ENCODE measurements at places on chromosomes 16 and 17.

DNA sequence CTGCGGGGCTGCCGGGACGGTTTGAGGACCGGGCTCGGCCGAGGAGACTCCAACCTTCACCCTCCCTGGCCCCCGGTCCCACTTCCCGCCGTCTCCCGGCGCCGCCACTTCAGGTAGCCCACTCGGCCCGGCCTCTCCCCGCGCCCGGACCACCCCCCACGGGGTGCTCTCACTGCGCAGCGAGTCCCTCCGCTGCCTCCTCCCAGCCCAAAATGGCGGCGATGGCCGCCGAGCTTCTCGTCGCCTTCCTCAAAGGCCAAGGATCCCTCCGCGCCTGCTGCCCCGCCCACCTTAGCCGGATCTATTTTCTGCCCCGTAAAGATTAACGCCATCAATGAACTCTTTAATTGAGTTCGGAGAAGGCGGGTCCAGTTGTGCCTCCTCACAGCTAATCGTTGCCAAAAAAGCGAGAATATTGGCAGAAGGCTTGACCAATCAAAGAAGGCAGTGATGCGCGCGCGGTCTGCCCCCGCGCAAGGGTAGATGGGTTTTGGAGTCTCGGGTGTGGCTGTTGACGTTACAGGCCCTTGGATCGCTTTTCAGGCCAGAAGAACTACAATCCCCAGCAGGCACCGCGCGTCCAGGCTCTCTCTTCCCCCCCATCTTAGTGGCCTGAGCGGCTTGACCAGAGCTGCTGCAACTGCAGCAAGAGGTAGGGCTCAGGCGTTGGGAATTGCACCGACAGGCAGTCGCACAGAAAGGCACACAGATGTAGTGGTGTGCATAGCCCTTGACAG lies at the start of gene HEXIM2:
HEXIM2 (plus strand) TSS at position 588 of the 737 bp plus-strand sequence. CDS start 919 bp downstream, outside the sequence.
- peak; percentile 100 for DNase-seq

GRCh38 chr17:75130632-75131277 lies 787 bp downstream of the NT5C start:
- peak; percentile 69 for DNase-seq

- no peak for DNase-seq
Observed at GRCh38 chr17:64123114-64123513, 6.8 kb downstream of the ERN1 start.

GRCh38 chr16:4578961-4579530 lies 22.9 kb downstream of the C16orf96 start:
- DNase-seq, result no peak

- DNase-seq, result peak; percentile 21
Observed at GRCh38 chr17:51147650-51148049, 5.7 kb upstream of the NME1 start.

DNA sequence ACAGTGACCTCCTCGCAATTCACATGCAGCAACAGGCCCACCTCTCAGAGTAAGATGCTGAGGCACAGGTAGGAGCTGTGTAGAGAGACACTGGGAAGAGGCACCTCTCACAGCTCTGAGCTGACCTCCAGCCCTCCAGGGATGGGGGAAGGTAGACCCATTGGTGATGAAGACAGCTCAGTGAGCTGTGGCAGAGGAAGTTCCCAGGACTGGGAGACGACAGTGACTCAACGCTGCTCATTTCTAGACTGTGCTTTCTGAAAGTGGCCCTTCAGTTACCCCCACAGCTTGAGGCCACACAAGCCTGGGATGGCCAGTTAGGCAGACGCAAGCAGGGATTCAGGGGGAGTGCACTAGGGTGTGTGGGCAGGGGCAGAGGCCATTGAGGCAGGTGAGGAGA lies 2073.2 kb downstream of the TP53TG3F start:
- peak; percentile 30 for DNase-seq

DNA sequence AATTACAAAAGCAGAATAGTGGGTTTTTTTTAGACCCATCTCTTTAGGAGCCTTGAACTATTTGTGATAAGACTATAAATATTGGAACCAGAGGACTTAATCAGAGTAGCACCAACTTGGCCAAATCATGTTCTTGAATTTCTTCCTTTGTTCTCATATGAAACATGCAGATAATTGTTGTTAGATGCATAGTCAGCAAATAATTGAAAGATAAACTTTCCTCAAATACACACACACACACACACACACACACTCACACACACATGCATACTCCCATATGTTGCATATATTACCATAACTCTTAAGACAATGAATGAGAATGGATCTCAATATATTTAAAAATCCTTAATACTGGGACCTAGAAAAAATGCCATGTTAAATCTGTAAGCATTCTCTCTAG lies 310.4 kb downstream of the KCNJ2 start:
- DNase-seq, result no peak

- no peak for DNase-seq
Observed at GRCh38 chr16:21301895-21302291, 23.8 kb upstream of the CRYM start.

DNA sequence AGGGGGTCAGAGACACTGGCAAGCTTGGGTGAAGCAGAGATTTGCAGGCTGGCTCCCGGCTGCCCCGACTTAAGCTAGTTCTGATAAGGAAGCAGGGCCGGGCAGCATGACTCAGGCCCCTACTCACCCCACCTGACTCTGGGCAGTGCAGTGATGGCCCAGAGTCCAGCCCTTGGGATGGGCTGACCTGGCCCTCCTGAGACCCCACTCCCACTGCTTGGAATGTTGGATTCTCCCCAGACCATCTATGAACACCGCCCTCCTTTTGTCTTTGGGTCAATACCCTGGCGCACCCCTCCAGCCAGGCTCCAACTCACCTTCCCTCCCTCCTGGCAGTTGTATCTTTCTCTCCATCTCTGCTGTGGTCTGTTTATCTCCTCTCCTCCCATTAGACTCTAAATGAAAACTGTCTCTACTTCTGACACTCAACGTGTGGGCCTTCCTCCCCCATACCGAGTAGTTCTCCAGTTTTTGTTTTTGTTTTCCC lies 21.0 kb downstream of the LGALS3BP start:
- DNase-seq, result peak; percentile 55

GRCh38 chr17:60358606-60359225 lies 33.2 kb downstream of the USP32 start:
- DNase-seq, result no peak

- DNase-seq, result no peak
Observed at GRCh38 chr17:49525831-49526741, 31.0 kb downstream of the NGFR start.

Measured in kidney tubule cell (primary cell).